ENCODE measurements at places on chromosomes 1 and 21. TPM values are rescaled to one million over a fixed set of nuclear protein-coding genes. Genes with fewer than 3 reads are reported as not detected.

GRCh38 chr1:18324246-18324645, 156.5 kb upstream of the KLHDC7A start:
- no peak for DNase-seq

- no peak for DNase-seq
Observed at GRCh38 chr1:23188434-23188884, 19.8 kb upstream of the LUZP1 start.

Gene KPRP
- 0.13 TPM for total RNA-seq

Gene F13B
- not detected for total RNA-seq

- no peak for DNase-seq
Observed at GRCh38 chr1:158400871-158401270, 1.6 kb upstream of the OR10T2 start.

DNA sequence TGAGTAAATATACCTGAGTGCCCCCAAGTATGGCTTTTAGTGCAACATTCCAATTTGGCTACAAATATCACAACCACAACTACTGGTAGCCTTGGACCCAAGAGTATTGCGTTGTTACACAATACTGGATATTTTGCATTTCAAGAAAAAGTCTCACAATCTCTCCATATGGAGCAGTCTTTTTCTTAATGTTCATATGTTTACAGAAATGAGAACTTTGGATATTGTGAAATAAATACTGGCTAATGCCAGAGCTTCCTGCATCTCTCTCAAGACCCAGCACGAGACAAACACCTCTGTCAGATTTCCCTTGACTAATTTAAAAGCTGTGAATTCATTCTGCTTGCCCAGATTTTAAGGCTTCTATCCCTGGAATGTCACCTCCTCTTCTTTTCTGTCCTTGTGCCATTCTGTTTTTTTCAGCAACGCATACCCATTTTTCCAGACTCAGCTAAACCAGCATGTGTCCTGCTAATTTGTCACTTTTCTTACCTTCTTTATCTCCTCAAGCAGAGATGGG, 136.2 kb upstream of the BACE2 start:
- DNase-seq = no peak

DNA sequence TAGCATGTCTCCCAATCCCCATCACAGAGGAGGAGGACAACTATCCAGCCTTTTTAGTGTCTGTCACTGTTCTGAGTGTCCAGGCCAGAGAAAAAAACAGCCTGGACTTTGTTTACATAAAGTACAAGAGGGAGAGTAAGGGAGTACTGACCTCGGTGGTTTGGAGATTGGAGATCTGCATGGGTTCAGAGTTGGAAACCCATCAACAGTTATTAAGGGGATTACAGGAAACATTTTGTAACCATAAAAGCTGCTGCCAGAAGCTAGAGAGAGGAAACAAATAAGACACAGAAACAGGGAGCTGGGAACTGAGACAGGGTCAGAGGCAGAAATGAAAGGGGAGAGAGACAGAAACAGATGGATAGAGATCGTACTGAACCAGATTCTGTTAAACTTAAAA, 131.5 kb upstream of the CTTNBP2NL start:
- DNase-seq = peak; percentile 18

GRCh38 chr1:179969962-179970361, 15.4 kb downstream of the CEP350 start:
- DNase-seq = peak; percentile 60

GRCh38 chr1:27152004-27152828, 2.7 kb downstream of the SLC9A1 start:
- no peak for DNase-seq

GRCh38 chr1:234551032-234551378, 59.0 kb downstream of the IRF2BP2 start:
- no peak for DNase-seq

GRCh38 chr21:23718446-23719285, 1888.6 kb downstream of the MRPL39 start:
- no peak for DNase-seq

GRCh38 chr1:8599646-8600212, 217.7 kb downstream of the RERE start:
- DNase-seq = no peak

DNA sequence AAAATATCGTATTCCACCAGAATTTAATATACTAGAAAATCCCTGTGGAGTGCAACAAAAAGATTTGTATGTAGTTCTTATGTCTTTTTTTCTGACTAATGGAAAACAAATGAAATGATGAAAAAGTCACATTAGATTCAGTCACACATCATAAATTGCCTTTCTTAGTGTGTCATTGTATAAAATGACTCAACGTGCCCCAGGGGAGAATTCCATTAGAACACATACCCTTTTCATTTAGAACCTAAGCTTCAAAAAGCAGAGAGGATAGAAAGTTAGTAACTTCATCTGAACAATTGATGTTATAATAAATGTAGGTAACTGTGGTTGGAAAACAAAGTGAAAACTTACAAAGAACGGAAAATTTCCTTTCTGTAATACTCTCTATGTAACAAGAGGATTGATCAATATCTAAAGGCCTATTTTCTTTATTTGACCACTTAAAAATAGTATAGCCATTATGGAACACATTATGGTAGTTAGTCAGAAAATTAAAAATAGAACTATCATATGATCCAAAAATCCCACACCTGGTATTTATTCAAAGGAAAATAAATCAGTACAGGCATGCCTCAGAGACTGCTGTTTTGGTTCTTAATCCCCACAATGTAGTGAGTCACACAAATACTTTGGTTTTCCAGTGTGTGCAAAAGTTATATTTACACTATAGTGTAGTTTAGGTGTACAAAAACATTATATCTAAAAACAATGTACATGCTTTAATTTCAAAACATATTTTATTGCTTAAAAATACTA, 1016.1 kb downstream of the KCNT2 start:
- peak; percentile 19 for DNase-seq

- peak; percentile 18 for DNase-seq
Observed at GRCh38 chr1:243549791-243550190, 293.9 kb downstream of the SDCCAG8 start.
